ENCODE measurements at places on chromosomes 4 and X. TPM values are rescaled to one million over a fixed set of nuclear protein-coding genes. Genes with fewer than 3 reads are reported as not detected.
A peak's percentile ranks its signal among the peaks of the same experiment; 100 is the strongest.

The VGLL1 gene
- total RNA-seq = not detected

The NSDHL gene
- 34.8 TPM for total RNA-seq

The CLGN gene
- 7.2 TPM for total RNA-seq

The CXCL3 gene
- 2.9 TPM for total RNA-seq

- no peaks in the 10 kb centered on the region for H3K36me3 ChIP-seq
- H3K27ac ChIP-seq = no peak overlapping the region
- no peak overlapping the region for H3K4me3 ChIP-seq
- no peak for DNase-seq
These were observed 31.8 kb downstream of the CXCL1 start for GRCh38 chr4:73901031-73901430.

GRCh38 chr4:77989968-77990367 lies 67.2 kb upstream of the FRAS1 start:
- H3K27me3 ChIP-seq = no peaks in the 10 kb centered on the region
- H3K4me3 ChIP-seq = no peak overlapping the region
- no peak overlapping the region for H3K27ac ChIP-seq
- no peaks in the 10 kb centered on the region for H3K36me3 ChIP-seq
- no peaks in the 10 kb centered on the region for H3K4me1 ChIP-seq
- DNase-seq = no peak

- no peaks in the 10 kb centered on the region for H3K36me3 ChIP-seq
- H3K4me1 ChIP-seq = no peaks in the 10 kb centered on the region
- DNase-seq = no peak
- no peak overlapping the region for H3K4me3 ChIP-seq
These were observed 28.7 kb downstream of the SAT1 start for GRCh38 chrX:23811656-23812055.

GRCh38 chr4:169089004-169089403 lies 78.9 kb upstream of the CBR4 start:
- no peaks in the 10 kb centered on the region for H3K4me1 ChIP-seq
- H3K27me3 ChIP-seq = no peaks in the 10 kb centered on the region
- peak; percentile 60 for DNase-seq
- H3K36me3 ChIP-seq = peaks cover 53% of the 10 kb centered on the region
- H3K27ac ChIP-seq = no peak overlapping the region

GRCh38 chrX:18676050-18676449 lies 4.1 kb upstream of the RS1 start:
- no peak overlapping the region for H3K27ac ChIP-seq
- no peak overlapping the region for H3K4me3 ChIP-seq
- no peaks in the 10 kb centered on the region for H3K4me1 ChIP-seq

Data from endodermal cell (in vitro differentiated cells).